Stimulated activated CD8-positive, alpha-beta memory T cell treated with anti-CD3 and anti-CD28 coated beads, Interleukin-2, amount 100 ng/mL, for 48 hours (primary cell): ENCODE measurements at places on chromosomes 13 and 19.

DNA sequence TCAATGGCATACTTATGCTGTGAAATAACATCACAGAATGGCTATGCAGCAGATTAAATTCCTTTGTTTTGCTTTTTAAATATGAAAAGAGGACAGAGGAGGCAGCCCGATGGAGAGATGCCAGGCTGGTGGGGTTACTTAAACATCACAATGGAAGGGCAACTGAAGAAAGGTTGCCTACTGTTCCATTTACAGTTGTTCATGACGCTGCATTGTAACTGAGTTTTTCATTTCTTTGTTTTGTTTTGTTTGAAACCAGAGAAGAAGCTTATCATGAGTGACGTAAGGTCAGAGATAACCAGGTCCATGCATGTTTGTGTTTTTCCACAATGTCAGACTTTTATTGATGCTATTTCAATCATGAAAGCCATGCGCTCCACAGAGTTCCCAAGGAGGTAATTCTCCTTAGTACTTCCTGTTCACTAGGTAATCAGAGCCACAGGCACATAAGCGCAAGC lies 273.8 kb downstream of the LHFPL6 start:
- DNase-seq = no peak

DNA sequence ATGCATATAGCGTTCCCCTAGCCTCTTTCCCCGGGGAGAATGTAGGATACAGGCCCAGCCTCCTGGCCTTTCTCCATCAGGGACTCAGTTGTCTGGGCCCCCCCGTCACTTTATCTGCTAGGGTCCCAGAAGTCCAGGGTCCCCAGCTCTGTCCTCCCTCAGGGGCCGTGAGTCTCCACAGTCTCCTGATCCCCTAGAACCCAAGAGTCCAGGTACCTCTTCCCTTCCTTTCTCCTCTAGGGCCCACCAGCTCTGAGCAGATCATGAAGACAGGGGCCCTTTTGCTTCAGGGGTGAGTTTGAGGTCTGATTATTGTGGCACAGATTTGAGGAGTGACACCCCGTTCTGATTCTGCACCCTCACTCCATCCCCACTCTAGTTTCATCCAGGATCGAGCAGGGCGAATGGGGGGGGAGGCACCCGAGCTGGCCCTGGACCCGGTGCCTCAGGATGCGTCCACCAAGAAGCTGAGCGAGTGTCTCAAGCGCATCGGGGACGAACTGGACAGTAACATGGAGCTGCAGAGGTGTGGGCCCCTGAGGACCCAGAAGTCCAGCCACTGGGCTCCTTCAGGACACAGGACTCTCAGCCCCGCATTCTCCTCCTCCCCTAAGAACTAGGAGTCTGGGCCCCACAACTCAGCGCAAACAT lies 758 bp downstream of the BAX start:
- no peak for DNase-seq

DNA sequence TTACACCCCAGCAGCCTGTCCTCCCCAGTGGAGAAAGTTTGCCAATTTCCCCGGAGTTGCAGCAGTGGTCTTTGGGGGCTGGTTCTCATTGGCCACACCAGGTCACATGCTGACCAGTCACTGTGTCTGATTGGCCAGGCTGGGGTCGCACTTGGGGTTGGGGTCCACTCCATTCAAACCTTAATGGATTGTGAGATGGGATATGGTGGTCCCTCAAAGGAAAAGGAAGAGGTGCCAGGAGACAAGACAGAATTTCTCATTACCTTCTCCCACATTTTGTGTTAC lies 3.4 kb downstream of the PPM1N start:
- no peak for DNase-seq

DNA sequence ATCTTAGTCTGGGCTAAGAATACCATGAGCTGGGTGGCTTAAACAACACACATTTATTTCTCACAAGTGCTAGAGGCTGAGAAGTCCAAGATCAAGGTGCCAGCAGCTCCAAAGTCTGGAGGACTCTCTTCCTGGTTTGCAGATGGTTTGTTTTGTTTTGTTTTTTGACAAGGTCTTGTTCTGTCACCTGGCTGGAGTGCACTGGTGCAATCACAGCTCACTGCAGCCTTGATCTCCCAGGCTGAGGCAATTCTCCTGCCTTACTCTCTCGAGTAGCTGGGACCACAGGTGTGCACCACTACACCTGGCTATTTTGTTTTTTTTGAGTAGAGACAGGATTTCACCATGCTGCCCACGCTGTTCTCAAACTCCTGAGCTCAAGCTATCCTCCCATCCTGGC lies 15.5 kb downstream of the APLP1 start:
- DNase-seq = no peak

DNA sequence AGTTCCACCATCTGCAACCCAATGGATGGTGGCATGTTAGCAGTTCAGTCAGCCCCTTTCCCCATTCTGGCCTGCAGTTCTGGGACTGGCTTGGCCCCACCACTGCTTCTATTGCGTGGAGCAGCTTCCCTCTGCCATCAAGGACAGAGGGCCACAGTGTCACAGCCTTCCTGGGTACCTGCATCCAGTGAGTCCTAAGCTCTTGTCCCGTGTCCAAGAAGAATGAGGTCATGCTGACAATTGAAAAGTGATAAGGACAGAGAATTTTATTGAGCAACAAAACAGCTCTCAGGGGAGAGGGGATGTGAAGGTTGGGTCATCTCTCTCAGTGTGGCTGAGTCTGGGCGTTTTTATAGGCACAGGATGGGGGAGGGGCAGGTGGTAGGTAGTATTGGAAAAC lies 33.5 kb upstream of the SIN3B start:
- no peak for DNase-seq

- no peak for DNase-seq
Observed at GRCh38 chr19:3968556-3969434, 2.1 kb downstream of the DAPK3 start.

DNA sequence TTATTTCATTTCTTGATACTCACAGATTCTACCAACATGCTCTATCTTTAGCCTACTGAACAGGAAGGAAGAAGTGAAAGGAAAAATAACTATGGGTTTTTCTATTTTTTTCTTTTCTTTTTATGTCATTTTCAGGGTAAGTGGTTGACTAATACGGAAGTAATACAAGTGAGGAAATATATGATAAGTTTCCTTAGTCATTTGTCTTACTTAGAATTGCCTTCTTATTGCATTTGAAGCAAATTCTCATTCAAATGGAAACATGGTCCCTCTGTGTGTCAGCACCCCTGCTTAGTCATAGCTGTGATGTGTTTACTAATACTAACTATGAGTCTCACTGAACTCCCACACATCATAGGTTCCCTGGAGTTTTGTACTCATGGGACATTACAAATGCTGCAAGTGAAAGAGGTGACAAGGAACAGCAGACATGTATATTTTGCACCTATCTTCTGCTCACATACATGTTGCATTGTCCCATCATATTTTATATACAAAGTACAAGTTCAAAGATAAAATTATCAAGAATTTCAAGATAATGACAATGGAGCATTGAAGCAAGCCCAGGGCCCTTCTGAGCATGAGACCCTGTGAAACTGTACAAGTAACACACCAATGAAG lies 60.1 kb downstream of the DCT start:
- DNase-seq = no peak

GRCh38 chr13:112724788-112725345 lies 35.0 kb downstream of the ATP11A start:
- no peak for DNase-seq

GRCh38 chr19:10805758-10806247 lies 30.2 kb downstream of the TMED1 start:
- DNase-seq = no peak

DNA sequence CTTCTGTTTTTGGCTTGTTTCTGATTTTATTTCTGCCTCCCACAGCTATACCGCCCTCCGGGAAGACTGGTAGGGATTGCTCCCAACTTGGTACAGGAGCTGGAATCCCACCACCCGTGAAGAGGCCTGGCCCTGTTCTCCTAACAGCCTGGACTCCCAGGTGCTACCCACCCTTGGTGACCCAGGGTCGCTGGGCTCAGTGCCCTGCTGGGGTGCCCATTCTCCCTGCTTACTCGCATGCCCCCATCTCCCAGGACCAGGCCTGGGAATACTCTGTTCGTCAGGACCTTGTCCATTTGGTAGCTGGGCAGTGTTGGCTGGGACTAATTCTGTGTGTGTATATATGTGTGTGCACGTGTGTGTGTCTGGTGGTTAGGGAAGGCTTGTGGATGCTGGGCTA lies 41.0 kb upstream of the TMTC4 start:
- no peak for DNase-seq

DNA sequence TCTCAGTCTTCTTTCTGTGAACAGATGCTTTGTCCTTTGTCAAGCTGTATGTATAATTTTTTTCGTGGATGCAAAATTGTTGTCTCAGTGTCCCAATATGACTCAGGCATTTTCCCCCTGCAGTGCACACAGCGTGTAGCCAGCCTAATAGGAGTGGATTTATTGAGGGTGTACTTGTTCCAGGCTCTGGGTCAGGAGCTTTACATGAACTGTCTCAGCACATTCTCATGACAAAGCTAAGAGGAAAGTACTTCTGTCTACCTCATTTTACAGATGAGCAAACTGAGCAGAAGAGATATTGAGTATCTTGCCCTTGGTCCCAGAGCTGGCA lies 50.8 kb downstream of the STK24 start:
- no peak for DNase-seq

GRCh38 chr19:42096255-42096837 lies 20.4 kb downstream of the ZNF574 start:
- DNase-seq = no peak

- no peak for DNase-seq
Observed at GRCh38 chr19:16359074-16359473, 34.4 kb downstream of the KLF2 start.

GRCh38 chr13:112934078-112934477 lies 34.9 kb upstream of the MCF2L start:
- DNase-seq = no peak
